ENCODE measurements at places on chromosomes 11 and 22. TPM values are rescaled to one million over a fixed set of nuclear protein-coding genes. Genes with fewer than 3 reads are reported as not detected.
A peak's percentile ranks its signal among the peaks of the same experiment; 100 is the strongest.

Gene OR5P2
- not detected for total RNA-seq

Gene PAX6
- total RNA-seq: not detected

Gene NFAM1
- 0.89 TPM for total RNA-seq

Gene ANKK1
- 0.27 TPM for total RNA-seq

Gene TRIM49D1
- total RNA-seq: not detected

Gene CASP4
- total RNA-seq: 37.2 TPM

Gene KRTAP5-8
- not detected for total RNA-seq

Gene DERL3
- total RNA-seq: 15.9 TPM

DNA sequence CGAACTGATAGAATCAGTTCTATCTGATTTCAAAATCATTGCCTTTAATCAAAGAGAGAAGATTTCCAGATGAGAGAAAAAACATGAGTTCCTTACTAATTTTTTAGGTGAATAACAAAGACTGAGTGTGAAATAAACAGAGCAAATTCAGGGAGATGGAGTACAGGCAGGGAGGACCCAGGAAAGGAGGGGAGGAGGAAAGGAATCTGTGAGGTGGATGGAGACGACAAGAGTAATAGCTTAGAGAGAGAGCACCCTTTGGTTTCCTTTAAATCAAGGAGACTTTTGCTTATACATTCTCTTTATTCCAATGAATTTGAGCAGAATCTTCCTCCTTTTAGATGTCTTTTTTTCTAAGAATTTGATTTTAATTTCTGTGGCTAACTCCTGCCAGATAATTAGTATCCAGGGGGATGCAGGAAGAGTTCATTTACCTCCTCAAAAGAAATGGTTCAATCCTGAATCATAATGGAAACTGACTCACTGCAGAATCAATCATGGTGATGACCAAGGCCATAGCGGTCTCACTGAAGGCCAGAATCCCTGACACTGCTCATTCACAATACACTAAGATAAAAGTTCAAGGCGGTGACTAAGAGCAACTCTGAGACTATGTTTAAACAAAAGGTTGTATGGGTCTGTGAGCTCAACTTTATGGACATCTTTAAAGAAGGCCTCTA, 234.0 kb upstream of the ZC3H12C start:
- no peaks in the 10 kb centered on the region for H3K4me1 ChIP-seq
- no peak overlapping the region for H3K27ac ChIP-seq
- no peak overlapping the region for H3K4me3 ChIP-seq
- no peak for DNase-seq

GRCh38 chr11:69142895-69143294, 12.8 kb upstream of the SMIM38 start:
- H3K27ac ChIP-seq: no peak overlapping the region
- H3K27me3 ChIP-seq: no peaks in the 10 kb centered on the region
- H3K4me3 ChIP-seq: no peak overlapping the region
- no peak for DNase-seq
- no peaks in the 10 kb centered on the region for H3K36me3 ChIP-seq
- H3K4me1 ChIP-seq: no peaks in the 10 kb centered on the region

DNA sequence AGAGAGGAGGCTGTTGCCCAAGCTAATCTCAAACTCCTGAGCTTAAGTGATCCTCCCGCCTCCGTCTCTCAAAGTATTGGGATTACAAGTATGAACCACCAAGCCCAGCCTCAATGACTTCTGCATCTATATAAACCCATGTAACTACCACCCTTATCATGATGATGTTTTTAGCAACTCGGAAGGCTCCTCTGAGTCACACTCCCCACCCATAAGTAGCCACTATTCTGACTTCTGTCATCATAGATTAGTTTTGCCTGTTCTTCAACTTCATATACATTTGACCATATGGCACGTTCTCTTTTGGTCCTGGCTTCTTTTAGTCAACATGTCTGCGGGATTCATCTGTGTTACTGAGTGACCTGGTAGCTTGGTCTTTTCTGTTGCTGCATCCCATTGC, 6.4 kb upstream of the FOSL1 start:
- H3K27ac ChIP-seq: no peak overlapping the region
- no peak overlapping the region for H3K4me3 ChIP-seq
- H3K4me1 ChIP-seq: peaks cover 4% of the 10 kb centered on the region
- no peaks in the 10 kb centered on the region for H3K27me3 ChIP-seq
- no peak for DNase-seq
- H3K36me3 ChIP-seq: no peaks in the 10 kb centered on the region

GRCh38 chr22:27792452-27793161, 8.9 kb downstream of the MN1 start:
- H3K27me3 ChIP-seq: no peaks in the 10 kb centered on the region
- H3K27ac ChIP-seq: no peak overlapping the region
- no peak overlapping the region for H3K4me3 ChIP-seq
- no peak for DNase-seq
- H3K36me3 ChIP-seq: no peaks in the 10 kb centered on the region

DNA sequence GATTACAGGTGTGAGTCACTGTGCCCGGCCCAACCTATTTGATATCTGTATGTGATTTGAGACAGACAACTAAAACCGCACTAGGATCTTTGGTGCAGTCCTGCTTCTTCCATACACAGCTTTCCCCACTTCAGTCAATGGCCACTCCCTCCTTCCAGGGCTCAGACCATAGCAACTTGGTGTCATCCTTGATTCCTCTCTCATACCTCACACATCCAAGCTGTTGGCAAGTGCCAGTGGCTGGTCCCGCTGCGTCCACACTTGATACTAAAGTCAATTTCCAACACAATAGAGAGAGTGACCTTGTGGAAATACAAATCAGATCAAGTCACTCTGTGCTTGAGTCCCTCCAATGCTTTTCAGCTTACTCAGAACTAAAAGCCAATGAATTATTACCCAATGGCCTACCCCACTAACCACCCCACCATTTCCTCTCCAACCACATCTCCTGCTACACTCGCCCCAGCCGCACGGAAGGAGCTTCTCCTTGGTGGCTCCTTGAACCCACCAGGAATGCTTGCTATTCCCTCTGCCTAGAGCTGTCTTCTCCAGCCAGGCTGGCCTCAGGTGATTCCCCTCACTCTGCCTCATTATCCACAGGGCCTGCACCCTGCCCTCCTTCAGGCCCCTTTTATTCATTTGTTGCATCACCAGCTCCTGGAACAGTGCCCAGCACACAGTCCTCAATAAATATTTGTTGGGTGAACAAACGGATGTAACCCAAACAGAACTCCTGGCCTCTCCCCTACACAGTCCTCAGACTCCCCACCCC, 12.9 kb downstream of the ABTB2 start:
- H3K27ac ChIP-seq: no peak overlapping the region
- H3K4me1 ChIP-seq: peaks cover 22% of the 10 kb centered on the region
- DNase-seq: no peak
- H3K4me3 ChIP-seq: no peak overlapping the region
- H3K36me3 ChIP-seq: no peaks in the 10 kb centered on the region
- no peaks in the 10 kb centered on the region for H3K27me3 ChIP-seq

- no peak overlapping the region for H3K4me3 ChIP-seq
- peaks cover 3% of the 10 kb centered on the region for H3K4me1 ChIP-seq
- H3K27ac ChIP-seq: no peak overlapping the region
Measured at GRCh38 chr11:12885717-12886239, 123.3 kb upstream of the RASSF10 start.

DNA sequence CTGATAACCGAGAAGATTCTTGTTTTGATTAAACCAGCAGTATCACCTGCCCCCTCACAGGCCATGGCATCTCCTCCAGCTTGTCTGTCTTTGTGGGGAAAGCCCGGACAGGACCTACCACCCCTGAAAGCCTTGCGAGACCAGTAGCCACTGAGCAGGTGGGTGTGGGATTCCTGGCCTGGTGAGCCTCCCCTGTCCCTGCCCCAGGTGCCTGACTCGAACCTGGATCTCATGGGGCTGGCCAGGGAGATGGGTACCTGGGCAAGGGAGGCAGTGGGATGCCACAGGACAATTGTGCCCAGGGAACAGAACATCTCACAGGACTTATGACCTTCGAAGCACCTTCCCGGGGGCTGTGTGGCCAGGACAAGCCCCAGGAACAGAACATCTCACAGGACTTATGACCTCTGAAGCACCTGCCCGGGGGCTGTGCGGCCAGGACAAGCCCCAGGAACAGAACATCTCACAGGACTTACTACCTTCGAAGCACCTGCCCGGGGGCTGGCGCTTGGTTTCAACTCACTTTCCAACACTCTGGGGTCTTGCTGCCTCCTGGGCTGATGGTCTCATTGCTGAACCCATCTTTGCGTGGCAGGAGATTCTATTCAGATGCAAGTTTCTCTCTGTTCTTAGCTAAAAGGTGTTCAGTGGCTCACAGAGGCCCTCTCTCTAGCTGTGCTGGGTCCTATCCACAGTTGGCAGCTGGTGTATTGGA, 854.5 kb downstream of the BRD1 start:
- no peaks in the 10 kb centered on the region for H3K27me3 ChIP-seq
- no peak overlapping the region for H3K4me3 ChIP-seq
- H3K4me1 ChIP-seq: no peaks in the 10 kb centered on the region
- no peak for DNase-seq
- H3K36me3 ChIP-seq: no peaks in the 10 kb centered on the region

DNA sequence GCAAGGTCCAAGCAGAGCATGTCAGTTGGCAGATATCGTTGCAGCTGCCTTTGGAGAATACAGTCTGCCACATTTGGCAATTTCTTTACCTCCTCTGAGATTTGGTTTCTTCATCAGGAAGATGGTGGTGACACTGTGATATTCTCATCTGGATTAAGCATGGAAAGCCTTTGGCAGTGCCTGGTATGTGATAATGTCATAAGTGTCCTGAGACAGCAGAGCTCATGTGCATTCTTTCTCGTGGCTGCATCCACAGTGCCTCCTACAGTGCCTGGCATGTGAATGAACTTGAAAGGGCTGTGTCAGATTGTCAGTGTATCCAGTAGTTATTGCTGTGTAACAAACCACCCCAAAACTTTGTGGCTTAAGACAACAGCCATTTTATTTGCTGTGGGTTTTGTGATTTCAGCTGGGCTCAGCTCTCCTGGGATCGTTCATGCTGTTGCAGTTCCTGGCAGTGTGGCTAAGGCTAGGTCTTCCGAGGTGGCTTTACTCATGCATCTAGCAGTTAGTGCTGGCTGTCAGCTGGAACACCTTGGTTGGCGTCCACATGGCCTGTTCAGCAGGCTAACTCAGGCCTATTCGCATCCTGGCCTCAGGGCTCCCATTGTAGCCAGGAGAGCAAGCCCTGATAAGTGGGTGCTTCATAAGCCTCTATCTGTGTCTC, 35.7 kb upstream of the MICAL2 start:
- no peak for DNase-seq
- H3K27me3 ChIP-seq: no peaks in the 10 kb centered on the region
- H3K27ac ChIP-seq: no peak overlapping the region
- peaks cover 5% of the 10 kb centered on the region for H3K4me1 ChIP-seq

DNA sequence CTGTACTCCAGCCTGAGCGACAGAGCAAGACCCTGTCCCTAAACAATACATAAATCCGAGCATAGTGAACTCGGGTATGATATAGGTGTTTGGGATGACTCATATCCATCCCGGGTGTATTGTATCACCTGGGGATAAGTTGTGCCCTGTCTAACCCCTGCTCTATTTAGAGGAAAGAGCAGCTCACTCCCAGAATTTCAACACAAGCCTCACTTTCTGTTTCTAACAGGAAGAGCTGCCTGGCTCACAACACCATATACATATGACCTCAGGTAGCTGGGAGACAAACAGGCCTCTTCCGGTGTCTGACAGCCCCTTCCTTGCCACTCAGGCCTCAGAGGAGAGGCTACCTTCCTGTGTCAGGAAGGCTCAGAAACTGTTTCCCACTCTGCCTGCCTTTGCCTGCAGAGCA, 9.9 kb upstream of the MICALL1 start:
- no peak overlapping the region for H3K4me3 ChIP-seq
- H3K4me1 ChIP-seq: peaks cover 67% of the 10 kb centered on the region
- no peaks in the 10 kb centered on the region for H3K27me3 ChIP-seq
- peak overlapping the region; percentile 75 for H3K27ac ChIP-seq

- peaks cover 9% of the 10 kb centered on the region for H3K4me1 ChIP-seq
- H3K36me3 ChIP-seq: no peaks in the 10 kb centered on the region
- peak overlapping the region; percentile 67 for H3K4me3 ChIP-seq
- peak overlapping the region; percentile 77 for H3K27ac ChIP-seq
- H3K27me3 ChIP-seq: no peaks in the 10 kb centered on the region
Measured at GRCh38 chr11:103109818-103110388, 677 bp downstream of the DYNC2H1 start.

- H3K27me3 ChIP-seq: no peaks in the 10 kb centered on the region
- no peak overlapping the region for H3K4me3 ChIP-seq
- DNase-seq: no peak
- H3K27ac ChIP-seq: no peak overlapping the region
- peaks cover 6% of the 10 kb centered on the region for H3K4me1 ChIP-seq
- H3K36me3 ChIP-seq: no peaks in the 10 kb centered on the region
Measured at GRCh38 chr22:30262112-30262511, 4.5 kb downstream of the OSM start.

GRCh38 chr11:57395905-57396623, 5.6 kb upstream of the PRG2 start:
- H3K27me3 ChIP-seq: no peaks in the 10 kb centered on the region
- no peak overlapping the region for H3K4me3 ChIP-seq
- no peak for DNase-seq
- H3K27ac ChIP-seq: no peak overlapping the region

DNA sequence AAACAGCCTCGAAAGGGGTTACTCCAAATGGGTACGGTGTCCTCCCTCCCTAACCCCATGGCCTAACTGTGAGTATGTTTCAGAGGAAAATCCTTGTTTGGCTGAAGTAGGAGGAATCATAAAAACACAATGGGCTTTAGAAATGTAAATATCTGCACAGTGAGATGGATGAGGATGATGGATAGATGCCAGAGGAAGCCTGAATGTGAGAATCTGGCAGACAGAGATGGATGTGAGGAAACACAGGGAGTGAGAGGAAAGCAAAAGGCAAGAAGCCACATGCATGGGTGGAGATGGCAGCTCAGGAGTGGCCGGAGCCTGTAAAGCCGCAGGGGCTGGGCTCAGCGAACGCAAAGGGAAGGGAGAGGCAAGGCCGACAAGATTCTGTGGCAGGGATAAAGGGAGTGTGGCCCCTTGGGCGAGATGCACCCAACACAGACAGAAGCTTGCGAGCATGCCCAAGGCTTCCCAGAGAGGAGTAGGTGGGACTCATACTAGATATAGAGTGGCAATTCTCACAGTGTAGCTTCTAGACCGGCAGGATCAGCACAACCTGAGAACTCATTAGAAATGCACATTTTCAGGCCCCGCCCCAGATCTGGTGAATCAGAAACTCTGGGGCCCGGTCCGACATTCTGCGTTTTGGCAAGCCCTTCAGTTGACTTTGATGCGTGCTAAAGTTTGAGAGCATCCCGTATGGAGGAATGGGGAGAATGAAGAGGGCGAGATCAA, 237.3 kb upstream of the CADM1 start:
- no peak for DNase-seq
- H3K4me3 ChIP-seq: no peak overlapping the region
- no peak overlapping the region for H3K27ac ChIP-seq
- H3K27me3 ChIP-seq: no peaks in the 10 kb centered on the region
- no peaks in the 10 kb centered on the region for H3K4me1 ChIP-seq
